ENCODE measurements at places on chromosomes 5 and 9.

- DNase-seq, result no peak
These were observed 122.5 kb downstream of the OXCT1 start for GRCh38 chr5:41747708-41748107.

- DNase-seq, result no peak
These were observed 309.6 kb downstream of the CWC27 start for GRCh38 chr5:65078331-65078730.

- no peak for DNase-seq
These were observed 52.4 kb downstream of the SLC44A1 start for GRCh38 chr9:105296877-105297287.

DNA sequence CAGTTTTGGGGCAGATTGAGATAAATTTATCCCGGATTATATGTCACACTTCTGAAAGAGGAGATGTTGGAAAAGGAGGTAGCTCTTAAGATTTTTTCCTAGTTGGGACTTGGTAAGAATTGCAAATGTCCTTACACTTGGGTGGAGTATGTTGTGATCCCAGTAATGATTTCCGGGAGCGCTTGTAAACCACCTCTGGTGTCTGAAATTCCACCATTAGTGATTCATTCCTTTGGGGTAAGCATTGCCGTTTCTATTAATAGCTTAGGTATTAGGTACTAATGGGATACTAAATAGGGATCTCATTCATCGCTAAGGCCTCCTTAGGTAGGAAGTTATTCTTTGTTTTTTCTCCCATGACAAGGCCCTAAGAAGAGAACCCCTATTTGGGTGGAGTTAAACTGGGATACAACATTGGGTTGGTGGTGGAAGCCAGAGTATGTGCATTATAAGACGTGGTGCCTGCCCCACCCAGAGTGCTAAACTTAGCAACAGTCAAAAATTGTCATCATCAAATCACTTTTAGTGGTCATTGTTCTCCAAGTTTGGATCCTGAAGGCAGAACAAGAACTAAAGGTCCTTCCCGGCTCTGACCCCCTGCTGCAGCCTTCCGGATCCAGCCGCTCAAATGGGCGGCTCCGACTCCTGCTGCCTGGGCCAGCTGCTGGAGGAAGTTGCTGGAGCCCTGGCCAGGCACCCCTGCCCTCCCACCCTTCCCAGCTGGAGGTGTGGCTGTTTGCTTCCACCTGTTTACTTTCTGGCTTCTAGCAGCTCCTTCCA lies 31.7 kb upstream of the DAB2IP start:
- DNase-seq, result no peak

DNA sequence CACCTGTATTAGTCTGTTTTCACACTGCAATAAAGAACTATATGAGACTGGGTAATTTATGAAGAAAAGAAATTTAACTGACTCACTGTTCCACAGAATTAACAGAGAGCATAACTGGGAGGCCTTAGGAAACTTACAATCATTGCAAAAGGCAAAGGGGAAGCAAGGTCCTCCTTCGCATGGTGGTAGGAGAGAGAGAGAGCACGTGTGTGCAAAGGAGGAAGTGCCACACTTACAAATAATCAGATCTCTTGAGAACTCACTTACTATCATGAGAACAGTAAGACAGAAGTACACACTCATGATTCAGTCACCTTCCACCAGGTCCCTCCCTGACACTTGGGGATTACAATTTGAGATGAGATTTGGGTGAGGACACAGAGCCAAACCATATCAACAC lies 258.7 kb downstream of the TRIM32 start:
- no peak for DNase-seq

GRCh38 chr9:91423785-91424402 lies at the start of gene NFIL3:
NFIL3 (minus strand) TSS chr9:91423832; CDS start chr9:91410734, 13,098 bp downstream.
- DNase-seq, result peak; percentile 66

DNA sequence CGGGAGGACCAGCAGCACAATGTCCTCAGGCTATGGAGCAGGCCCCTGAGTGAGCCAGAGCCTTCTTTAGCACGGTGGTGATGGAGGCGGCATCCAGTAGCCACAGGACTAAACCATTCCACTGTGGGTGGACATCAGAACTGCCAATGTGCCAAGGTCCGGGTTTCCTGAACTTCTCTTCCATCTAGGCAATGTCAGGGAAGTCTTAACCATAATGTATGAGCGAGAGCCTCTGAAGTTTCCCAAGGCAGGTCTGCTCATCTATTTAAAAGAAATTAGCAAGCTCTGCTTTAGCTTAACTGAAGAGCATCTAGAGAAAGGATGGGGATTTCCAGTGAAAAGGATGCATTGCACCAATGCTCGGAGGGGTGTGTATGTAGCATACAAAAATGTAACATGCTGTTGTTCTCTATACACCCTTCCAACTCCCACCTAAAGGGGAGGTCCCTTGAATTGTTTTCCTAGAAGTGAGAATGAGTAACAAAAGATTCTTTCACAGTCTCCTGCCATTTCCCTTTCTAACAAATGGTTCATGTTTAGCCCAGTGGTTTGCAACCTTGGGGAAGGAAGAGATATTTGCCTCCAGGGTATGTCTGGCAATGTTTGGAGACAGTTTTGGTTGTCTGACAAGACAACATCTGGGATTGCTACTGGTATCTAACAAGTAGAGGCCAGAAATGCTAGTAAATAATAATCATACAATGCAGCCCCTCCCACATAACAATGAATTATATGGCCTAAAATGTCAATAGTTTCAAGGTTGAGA lies 6.1 kb upstream of the RXFP3 start:
- DNase-seq, result no peak

All from GM12892 (cell line).